ENCODE measurements at places on chromosomes 6 and 20. TPM values are rescaled to one million over a fixed set of nuclear protein-coding genes. Genes with fewer than 3 reads are reported as not detected.

DNA sequence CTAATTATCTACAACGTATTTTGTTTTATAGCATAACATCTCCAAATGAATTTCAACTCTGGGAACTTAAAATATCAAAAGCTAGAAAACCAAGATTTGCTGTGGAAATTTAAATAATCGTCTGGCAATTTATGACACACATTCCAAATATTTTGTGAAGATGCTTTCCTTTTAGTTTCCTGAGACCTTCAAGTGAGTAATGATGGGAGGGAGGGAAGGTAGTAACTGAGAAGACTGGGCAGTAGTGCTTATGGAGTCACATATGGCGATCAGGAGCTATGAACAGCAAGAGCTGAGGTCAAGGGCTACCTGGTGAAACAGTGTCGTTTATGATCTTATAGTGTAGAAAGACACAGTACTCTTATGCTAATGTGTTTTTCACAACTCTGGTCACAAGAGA lies 178.2 kb upstream of the THEMIS start:
- no peak overlapping the region for H3K4me3 ChIP-seq
- DNase-seq = no peak
- H3K4me1 ChIP-seq = peaks cover 2% of the 10 kb centered on the region
- peaks cover 3% of the 10 kb centered on the region for H3K36me3 ChIP-seq
- no peaks in the 10 kb centered on the region for H3K27me3 ChIP-seq

CGA gene
- not detected for total RNA-seq

- no peak overlapping the region for H3K4me3 ChIP-seq
- no peaks in the 10 kb centered on the region for H3K36me3 ChIP-seq
- DNase-seq = no peak
Observed at GRCh38 chr20:37977786-37978185, 55.5 kb downstream of the TTI1 start.

LRFN2 gene
- not detected for total RNA-seq

- no peaks in the 10 kb centered on the region for H3K27me3 ChIP-seq
- H3K4me1 ChIP-seq = no peaks in the 10 kb centered on the region
- no peak overlapping the region for H3K4me3 ChIP-seq
- no peak overlapping the region for H3K27ac ChIP-seq
- no peaks in the 10 kb centered on the region for H3K36me3 ChIP-seq
Observed at GRCh38 chr6:101294676-101295075, 98.8 kb upstream of the GRIK2 start.

- H3K36me3 ChIP-seq = no peaks in the 10 kb centered on the region
- H3K4me1 ChIP-seq = no peaks in the 10 kb centered on the region
- no peak overlapping the region for H3K27ac ChIP-seq
- no peak for DNase-seq
Observed at GRCh38 chr6:131966443-131966842, 15.3 kb upstream of the CCN2 start.

DNA sequence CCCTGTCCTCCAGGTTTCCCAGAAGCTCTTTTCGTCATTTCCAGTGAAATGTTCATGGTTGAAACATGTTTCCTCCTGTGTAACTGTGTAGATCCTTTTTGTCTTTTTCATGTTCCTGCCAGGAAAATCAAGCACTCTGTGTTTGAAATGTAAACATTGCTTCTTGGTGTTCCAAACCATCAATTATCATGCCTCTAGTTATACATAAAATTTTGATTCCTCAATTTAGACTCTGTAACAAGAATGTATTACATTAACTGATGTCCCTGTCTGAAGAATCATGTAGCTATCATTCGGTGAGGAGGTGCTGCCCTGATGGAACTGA lies 546.3 kb upstream of the CITED2 start:
- no peak overlapping the region for H3K27ac ChIP-seq
- peaks cover 9% of the 10 kb centered on the region for H3K4me1 ChIP-seq
- no peak for DNase-seq

DNA sequence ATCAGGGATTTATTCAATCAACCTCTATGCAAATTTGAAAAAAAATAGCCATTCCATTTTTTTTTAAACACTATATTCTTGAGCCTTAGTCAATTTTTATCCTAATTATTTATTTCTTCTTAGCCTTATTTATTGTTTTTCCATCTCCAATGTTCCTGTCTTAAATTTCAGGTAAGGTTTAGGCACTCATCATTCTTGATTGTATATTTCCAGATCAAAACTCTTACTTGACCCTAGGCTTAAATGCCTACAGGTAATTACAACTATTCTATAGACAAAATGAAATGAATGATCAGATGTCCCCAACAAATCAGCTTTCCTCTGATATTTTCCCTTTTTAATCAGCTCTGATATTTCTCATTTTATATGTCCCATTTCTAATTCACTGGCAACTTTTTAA lies 402.6 kb upstream of the EPHA7 start:
- H3K4me3 ChIP-seq = no peak overlapping the region
- no peaks in the 10 kb centered on the region for H3K36me3 ChIP-seq
- no peak overlapping the region for H3K27ac ChIP-seq

- no peak overlapping the region for H3K4me3 ChIP-seq
- H3K36me3 ChIP-seq = no peaks in the 10 kb centered on the region
- no peak overlapping the region for H3K27ac ChIP-seq
- DNase-seq = no peak
Observed at GRCh38 chr6:91462241-91462640, 875.4 kb upstream of the MAP3K7 start.

EDEM2 gene
- total RNA-seq = 41.8 TPM

DNA sequence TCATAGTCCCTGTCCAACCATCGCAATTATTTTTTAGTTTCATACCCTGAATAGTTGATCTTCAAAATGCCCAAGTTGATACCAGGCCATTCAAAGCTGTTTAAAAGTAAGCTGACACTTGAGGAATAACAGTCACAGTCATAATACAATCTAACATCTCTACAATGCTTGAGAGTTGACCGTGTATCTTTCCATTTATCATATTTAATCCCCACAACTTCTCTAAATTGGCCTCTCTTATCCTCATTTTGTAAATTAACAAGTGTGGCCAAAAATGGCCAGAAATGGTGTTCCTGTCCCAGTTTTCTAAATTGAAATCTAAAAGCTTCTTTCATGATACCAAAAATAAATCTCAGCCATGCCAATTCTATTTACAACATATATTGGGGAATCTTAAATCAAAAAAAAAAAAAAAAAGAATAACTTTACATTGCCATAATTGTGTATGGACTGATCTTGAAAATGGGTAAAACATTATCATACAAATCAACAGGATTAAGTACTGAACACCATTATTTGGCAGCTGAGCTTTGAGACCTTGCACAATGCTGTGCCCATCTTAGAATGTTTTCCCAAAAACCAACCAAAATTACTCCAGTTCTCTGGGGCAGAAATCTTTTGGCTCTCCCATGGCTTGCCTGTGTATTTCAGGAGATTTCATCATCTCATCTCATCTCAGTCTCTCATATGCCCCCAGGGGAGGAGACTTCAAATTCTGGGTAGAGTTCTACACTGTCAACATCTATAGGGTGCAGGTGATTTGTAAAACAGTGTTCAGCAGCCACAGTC lies 448.7 kb upstream of the JARID2 start:
- no peaks in the 10 kb centered on the region for H3K27me3 ChIP-seq
- no peaks in the 10 kb centered on the region for H3K4me1 ChIP-seq
- no peaks in the 10 kb centered on the region for H3K36me3 ChIP-seq
- no peak overlapping the region for H3K4me3 ChIP-seq

GRCh38 chr6:56906752-56907151 lies 48.2 kb upstream of the BEND6 start:
- no peaks in the 10 kb centered on the region for H3K27me3 ChIP-seq
- peaks cover 30% of the 10 kb centered on the region for H3K4me1 ChIP-seq
- DNase-seq = no peak
- H3K27ac ChIP-seq = no peak overlapping the region

CFAP61 gene
- not detected for total RNA-seq

DNA sequence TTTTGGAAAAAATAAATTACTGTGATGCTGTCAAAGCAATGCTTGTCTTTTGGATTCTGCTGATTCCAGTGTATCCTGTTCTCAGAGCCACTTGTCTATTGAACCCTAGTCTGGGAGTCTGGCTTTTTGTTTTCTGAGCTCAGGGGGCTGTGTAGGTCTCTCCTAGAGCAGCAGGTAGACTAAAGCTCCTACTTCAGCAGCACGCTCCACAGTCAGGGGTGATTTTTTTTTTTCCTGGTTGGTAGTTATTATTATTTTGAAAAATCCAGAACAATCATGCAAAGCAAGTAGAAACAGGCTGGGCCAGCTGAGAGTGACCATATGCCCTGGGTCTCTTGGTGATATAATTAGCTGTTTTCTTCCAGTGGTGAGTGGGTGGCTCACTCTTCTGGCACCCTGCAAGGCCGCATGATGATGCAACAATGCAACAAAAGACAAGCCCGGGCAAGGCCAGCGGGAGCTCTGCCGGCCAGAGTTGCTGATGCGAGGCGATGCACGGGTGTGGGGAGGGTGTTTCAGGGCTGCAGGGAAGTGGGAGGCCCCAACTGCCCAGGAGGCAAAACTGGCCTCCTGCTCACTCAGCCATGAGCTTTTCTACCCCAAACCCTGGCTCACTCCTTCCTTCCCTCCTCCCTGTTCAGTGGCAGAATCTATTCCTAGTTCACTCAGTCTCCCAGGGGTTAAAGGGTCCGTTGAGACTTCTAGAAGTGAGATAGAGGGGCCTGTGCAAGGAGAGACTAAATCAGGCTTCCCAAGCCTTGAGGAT lies 11.5 kb upstream of the CDKN1A start:
- no peaks in the 10 kb centered on the region for H3K27me3 ChIP-seq
- H3K36me3 ChIP-seq = no peaks in the 10 kb centered on the region
- H3K27ac ChIP-seq = peak overlapping the region; percentile 91
- no peak overlapping the region for H3K4me3 ChIP-seq
- H3K4me1 ChIP-seq = peaks cover 21% of the 10 kb centered on the region

GNAS-AS1 gene
- total RNA-seq = 1.5 TPM

DNA sequence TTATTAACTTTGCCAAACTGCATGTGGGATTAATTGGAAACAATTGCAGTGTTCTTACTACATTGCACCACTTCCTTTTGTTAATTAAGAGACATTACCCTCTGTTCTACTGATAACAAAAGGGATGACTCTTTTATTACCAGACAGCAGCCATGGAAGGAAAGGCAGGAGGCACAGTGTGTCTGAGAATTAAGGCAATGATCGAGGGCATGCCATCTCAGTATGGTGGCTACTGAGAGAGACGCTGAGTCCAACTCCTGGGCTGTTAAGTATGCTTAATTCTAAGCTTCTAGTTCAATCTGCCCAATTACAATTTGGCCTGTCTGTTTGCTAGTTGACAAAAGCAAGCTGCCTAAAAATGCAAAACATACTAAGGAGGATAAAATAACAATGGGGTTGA lies 227.4 kb downstream of the PHACTR1 start:
- H3K27me3 ChIP-seq = no peaks in the 10 kb centered on the region
- no peak for DNase-seq
- H3K36me3 ChIP-seq = no peaks in the 10 kb centered on the region
- H3K27ac ChIP-seq = no peak overlapping the region

DNA sequence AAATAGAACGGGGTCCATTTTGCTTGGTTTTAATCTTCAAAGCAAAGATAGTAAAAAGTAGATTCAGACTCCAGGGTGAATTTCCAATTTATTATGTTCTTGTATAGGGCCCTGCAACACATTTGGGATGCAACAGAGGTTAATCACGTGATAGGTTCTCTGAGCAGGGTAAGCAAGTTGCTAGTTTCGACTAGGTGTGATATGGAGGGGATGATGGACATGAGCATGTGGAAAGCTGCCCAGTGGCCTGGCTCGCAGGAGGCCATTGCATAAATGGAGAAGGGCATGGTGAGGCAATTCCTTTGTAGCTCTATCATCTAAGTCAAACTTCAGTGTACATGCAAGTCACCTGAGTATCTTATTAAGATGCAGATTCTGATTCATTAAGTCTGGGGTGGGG lies 17.7 kb upstream of the ADGRF4 start:
- H3K27ac ChIP-seq = no peak overlapping the region
- no peaks in the 10 kb centered on the region for H3K27me3 ChIP-seq
- no peaks in the 10 kb centered on the region for H3K4me1 ChIP-seq
- DNase-seq = no peak

SLC18B1 gene
- 6.9 TPM for total RNA-seq
